ENCODE measurements at places on chromosomes 1 and 21. TPM values are rescaled to one million over a fixed set of nuclear protein-coding genes. Genes with fewer than 3 reads are reported as not detected.

LCE1D gene
- not detected for total RNA-seq

C1QB gene
- total RNA-seq: not detected

MEGF6 gene
- total RNA-seq: 63.1 TPM

SEMA6C gene
- total RNA-seq: 9.5 TPM

MYOM3 gene
- total RNA-seq: not detected

CASQ1 gene
- total RNA-seq: not detected

AKR7A3 gene
- total RNA-seq: 1.1 TPM

INAVA gene
- total RNA-seq: 0.25 TPM

CRNN gene
- total RNA-seq: not detected

SPRR2A gene
- not detected for total RNA-seq

AK4 gene
- total RNA-seq: 0.07 TPM

GJC2 gene
- 0.94 TPM for total RNA-seq

KLHDC8A gene
- not detected for total RNA-seq

FAM151A gene
- not detected for total RNA-seq

CLCA1 gene
- total RNA-seq: not detected

TEDDM1 gene
- total RNA-seq: not detected

TFF3 gene
- not detected for total RNA-seq

SLC6A17 gene
- not detected for total RNA-seq

CELA3B gene
- total RNA-seq: not detected

KRTAP13-2 gene
- total RNA-seq: not detected

NPPB gene
- not detected for total RNA-seq

PDE4B gene
- 114 TPM for total RNA-seq

S100A5 gene
- total RNA-seq: 1.1 TPM

DCDC2B gene
- not detected for total RNA-seq

OR2L3 gene
- not detected for total RNA-seq

DENND4B gene
- 120 TPM for total RNA-seq

MANEAL gene
- total RNA-seq: 0.92 TPM

FCGR2B gene
- 2.6 TPM for total RNA-seq

FCRL5 gene
- total RNA-seq: 3.2 TPM
